ENCODE measurements at places on chromosomes 1 and 21.

DNA sequence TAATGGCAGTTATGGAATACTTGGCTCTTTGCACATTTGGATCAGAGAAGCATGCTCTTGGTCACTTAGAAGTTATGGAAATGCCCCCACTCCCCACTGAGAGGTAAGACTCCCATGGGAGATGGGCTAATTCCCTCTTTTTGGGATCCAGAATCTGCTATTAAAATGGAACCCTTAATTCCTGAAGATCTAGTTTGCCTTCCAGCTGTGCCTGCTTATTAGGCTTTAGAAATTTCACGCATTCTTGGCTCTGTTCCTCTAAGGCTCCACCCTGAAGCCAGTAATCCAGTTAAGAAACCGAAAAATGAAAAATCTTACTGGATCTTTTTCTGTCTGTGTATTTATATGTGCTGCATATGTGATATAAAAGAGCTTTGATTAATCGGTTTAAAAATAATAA is 76.7 kb downstream of the USH2A start:
- DNase-seq, result peak; percentile 6

DNA sequence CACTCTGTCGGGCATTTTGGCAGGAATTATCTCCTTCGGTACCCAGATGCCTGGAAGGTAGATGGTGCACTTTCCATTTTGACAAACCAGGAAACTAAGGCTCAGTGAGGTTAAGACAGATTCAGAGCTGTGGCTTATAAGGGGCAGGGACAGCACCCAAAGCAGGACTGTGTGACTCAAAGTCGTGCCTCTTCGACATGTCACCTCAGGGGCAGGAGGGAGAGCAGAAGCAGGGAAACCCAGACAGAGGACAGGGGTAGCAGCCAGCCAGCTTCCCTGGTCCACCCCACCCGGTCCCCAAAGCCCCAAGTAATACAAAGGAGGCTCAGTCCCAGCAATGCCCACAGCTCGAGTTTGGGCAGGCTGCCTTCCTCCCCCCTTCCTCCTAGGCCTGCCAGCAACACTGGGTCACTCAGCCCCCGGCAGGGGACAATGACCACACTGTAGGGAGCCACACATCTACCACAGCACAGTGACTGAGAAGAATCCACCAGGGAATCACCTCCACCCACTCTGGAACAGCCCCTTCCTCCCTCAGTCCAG is 2.5 kb downstream of the RHOC start:
- DNase-seq, result no peak

GRCh38 chr1:175195281-175195680 is 2.7 kb upstream of the KIAA0040 start:
- DNase-seq, result no peak

DNA sequence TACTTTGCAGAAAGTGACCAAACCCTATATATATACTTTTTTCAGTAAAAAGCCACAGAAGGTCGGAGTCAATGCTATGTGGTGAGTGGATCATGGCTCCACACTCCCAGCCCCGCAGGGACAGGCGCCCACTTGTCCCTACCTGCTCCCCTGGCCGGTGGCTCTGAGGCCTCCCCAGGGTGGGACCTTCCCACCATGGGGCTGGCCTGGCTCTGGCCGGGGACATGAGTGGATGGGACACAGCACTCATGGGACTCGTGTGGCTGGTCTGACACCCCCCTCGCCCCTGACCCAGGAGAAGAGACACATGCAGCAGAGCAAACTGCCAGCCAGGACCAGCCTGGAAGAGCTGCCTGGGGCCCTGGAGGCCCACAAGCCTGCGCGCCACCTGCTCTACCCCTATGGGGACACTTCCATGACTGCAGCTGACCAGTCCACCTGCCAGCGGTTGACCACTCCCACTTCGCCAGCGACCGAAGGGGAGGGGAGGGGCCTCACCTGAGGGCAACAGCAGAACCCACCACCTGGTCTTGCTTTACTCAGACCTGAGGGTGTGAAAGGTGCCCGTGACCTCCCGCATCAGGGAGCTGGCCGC is 2.2 kb downstream of the SPATC1L start:
- DNase-seq, result no peak

DNA sequence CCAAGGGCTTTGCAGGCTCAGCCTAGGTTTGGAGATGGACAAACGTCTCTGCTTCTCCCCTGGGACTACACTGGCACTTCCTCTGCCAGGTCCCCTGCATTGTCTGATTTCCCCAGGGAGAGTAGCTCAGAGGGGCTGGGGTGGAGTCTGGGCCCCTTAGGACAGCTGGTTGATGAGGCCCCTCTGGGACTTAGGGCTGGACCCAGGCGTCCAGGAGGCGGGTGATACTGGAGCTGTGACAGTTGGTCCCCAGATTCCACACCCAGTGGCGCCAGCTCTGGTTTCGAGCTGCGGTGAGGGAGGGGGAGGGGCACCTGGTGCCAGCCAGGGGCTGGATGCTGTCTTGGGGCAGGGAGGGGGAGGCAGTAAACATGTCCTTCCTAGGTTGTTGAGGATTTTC is 7.4 kb upstream of the MEX3A start:
- peak; percentile 46 for DNase-seq

DNA sequence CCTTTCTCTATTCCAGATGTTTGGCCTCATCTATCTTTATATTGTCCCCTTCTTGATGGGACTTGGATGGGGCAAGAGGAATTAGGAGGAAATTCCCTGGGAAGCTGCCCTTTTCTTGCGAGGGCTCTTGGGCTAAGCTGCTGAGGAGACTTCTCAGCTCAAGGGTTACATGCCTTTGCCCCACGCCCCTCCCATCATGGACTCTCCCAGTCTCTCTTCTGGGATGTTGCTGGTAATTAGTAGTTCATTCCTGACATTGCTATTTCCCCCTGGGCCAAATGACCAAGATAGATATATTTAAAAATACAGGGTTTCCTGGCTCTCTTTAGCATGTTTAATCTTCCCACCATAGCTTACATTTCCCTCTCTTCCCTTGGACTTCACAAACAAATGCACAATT is 90.6 kb upstream of the RALGPS2 start:
- peak; percentile 53 for DNase-seq

DNA sequence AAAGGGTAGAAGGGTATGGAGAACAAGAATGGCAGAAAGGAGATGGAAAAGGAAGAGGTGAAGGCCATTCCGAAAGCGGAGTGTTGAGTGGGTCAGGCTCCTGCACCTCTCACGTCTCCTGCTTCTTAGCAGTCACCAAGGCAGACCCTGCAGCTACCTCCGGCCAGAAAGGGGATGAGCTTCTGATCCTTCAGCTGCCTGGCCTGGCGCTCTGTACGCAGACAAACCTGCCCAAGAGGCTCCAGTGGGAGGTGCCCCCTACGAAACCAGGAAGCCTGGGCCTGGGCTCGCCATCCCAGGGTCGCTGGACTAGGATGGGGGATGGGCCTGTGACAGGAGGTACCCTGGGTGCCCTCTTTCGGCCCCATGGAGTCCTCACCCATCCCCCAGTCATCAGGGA is 3.0 kb downstream of the GPR61 start:
- DNase-seq, result no peak

DNA sequence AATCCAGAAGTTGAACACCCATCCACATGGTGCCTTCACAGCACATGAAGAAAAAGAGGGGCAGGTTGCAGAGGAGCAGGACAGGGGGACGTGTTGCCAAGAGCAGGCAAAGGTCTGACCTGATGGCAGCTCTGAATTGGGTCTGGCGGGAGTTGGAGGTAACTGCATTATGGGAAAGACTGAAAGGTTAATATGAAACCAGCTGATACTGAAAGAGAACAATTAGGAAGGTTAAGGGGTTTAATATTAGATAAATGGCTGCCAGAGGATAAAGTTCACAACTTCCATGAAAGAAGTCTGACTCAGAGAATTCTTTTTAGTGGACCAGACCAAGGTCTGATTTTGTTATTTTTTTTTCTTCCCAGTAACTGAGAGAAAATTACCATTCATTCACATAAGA is 76.1 kb downstream of the CD58 start:
- no peak for DNase-seq

Data from myocyte (in vitro differentiated cells).